B cell (primary cell): ENCODE measurements at places on chromosomes 4 and X.
A peak's percentile ranks its signal among the peaks of the same experiment; 100 is the strongest.

GRCh38 chr4:156255230-156256007 lies 301.8 kb upstream of the CTSO start:
- no peak for DNase-seq

DNA sequence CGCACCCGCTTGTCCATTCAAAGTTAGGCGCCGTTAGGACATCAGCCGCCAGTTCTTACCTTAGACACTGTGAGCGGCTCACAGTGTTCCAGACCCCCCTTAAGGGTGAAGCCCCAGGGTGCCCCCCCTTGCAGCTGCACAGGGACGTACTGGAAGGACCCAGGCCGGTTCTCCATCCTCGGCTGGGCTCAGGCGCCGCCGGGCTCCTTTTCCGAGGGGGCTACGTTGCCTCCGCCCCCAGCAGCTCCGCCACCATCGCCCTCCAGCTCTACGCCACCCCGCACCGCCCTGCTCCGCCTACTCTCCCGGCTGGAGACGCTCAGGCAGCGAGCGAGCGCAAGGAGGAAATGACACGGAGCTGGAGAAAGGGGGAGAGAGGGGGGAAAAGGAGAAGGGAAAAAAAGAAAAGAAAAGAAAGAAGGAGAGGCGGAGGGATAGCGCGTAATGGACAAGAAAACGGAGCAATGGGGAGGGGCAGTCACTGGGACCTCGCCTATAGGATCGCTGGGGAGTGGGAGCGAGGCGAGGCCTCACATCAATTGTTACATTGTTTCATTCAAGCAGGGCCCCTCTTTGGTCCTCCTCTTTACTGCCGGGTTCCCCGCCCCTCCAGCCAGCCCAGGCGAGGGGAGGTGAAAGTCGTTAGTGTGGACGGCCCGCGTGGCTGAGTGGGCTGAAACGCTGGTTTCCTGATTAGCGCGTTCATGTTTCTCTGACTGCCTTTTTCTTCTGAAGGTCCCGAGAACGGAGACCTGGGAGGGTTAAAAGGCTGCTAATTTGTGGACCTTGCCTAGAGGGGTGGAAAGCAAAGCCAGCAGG lies at the start of gene SHROOM4:
TSS of gene SHROOM4 (minus strand) at position 352 of the 819 bp plus-strand sequence. CDS start at position 176, 176 bp downstream.
- no peak for DNase-seq

DNA sequence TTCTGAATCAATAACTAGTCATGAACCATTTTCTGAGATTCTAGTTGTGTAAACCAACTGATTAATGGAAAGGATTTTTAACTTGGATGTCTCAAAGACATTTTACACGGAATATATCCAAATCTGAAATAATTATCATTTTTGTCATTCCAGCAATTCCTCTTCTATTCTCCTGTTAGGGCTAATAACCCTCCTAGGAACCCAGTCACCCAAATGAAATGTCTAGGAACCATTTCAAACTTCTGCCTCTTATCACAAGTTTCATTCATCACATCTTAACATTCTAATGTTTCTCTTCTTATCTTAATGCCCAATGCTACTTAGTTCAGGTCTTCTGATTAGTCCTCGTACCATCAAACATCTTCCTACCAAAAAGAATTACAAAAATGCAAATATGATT lies 639.8 kb downstream of the DMD start:
- no peak for DNase-seq

- DNase-seq, result no peak
These were observed 33.7 kb downstream of the COQ2 start for GRCh38 chr4:83250687-83251446.

DNA sequence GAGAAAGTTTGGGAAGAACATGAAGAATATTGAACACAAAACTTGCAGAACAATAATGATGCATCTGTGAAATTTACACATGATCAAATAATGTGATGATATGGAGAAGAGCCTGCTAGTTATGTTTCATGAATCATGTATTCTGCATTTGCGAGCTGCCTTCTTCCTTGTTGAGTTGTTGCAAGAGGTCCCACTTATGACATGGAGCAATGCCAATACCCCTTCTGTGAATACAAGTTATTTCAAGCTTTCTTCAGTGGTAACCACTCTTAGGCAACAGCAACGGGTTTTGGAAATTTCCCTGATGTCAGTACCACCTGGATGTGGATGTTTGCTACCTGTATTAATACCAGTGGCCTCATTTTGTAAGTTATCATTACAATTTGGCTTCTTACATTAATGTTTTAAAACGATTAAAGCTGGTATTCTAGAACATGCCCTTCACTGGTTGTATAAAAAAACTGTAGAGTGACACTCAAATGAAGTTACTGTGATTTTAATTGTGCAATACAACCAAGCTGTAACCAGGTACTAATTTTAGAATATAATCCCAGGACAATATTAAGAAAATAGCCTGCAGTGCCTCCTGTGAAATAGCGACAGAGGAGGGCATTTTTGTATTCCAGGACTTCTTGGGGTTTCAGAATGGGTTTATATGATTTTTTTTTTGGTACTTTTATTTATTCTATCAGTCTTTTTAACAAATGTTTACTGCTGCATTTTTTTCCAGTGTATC lies 25.3 kb downstream of the IQCM start:
- DNase-seq, result no peak

DNA sequence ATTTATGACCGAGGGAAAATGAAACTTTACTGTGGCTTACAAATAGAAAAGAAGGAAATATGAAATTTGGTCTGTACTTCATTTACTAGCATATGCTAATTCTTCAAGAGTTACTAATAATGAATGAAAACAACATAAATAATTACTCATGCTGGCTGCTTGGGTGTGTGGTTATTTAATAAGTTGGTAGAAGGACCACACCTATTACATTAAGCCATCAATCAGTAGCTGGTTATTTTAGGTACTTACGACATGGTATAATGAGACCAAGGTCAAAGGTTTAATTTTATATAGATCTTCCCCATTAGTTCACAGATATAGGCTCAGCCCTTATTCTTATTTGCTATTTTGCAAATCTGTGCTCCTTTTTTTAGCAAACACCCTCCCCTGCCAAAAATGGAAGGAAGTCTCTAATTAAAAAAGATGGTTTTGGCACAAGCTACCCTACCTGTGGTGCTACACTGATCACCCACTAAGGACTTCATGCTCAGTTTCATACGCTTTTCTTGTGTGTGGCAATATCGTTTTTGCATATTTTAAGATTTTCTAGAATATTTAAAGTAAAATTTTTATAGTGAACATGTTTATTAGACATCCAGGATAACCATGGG lies 14.1 kb downstream of the TMPRSS11D start:
- DNase-seq, result no peak

- no peak for DNase-seq
These were observed 2.2 kb downstream of the PWWP3B start for GRCh38 chrX:106170318-106170717.

DNA sequence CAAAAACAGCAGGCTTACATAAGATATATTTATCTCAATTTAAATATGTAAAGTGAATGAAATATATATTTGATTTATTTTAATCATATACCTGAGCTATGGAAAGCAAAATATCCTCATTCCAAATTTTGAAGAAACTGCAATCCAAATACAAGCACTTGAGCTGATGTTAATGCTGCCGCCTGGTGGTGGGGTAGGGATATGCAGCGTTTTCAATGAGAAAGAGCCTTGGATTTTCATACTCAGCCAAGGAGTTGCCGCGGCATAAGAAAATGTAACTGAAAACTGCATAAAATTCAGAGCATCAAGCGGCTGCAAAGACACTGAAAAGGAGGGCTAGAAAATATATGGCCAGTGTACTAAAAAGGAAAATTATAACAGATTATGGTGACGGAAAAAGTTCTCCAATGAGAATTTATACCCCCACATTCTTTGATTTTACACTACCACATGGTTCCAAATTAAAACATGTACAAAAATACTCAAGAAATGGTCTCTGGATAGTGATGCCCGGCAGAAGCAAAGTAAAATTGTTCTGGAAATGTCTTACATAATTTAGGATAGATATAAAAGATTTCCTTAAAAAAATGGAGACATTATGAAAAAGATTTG lies 660.3 kb upstream of the PITX2 start:
- peak; percentile 35 for DNase-seq

DNA sequence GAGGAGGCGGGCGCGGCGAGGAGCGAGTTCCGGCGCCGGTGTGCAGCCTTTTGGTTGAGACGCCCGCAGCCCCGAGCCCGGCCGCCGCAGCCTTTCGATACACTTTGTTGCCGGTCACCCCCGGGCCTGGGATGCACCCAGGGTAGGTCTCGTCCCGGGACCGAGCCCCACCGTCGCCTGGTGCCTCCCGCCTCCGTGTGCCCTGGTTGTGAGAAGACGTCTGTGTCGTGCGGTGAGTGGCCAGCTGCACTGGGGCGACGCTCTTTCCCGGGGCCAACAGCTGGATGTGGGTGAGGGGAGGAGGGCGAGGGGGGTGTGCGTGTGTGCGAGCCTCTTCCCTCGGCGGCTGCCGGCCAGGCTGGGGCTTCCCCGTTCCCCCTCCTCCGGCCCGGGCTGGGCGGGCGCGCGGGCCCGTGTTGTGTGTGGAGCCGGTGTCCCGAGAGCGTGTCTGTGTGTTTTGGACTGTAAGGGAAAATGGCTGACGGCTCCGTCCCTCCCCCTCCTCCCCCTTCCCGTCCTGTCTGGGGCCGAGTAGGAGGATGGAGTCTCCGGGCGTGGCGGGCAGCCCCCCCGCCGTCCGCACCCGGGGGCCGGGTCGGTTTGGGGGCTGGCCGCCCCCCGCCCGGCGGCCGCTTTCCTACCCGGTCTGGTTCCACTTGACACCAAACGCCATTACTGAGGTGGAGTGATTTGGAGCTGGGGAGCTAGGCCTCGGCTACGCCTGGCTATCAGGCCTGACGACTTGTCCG lies 807 bp downstream of the USP9X start:
- peak; percentile 61 for DNase-seq

DNA sequence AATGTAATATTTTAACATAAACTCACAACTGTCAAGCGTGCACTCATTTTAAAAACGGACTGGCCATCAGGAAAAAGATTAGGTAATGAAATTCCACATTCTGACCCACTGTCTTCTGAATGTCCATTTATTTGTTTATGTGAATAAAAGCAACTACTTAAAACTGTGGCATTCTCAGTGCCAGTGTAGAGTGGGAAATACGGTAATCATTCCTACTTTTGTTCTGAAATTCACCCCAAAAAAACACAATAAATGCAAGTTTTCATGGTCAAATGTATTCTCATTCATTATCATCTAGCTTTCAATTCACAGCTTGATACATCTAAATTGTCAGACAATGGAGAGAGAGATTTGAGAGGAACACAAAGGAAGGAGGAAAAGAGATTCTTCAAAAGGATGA lies 260.9 kb downstream of the DCHS2 start:
- no peak for DNase-seq

GRCh38 chr4:75634951-75635350 lies 4.6 kb upstream of the CDKL2 start:
- DNase-seq, result no peak

- DNase-seq, result peak; percentile 60
These were observed 57.2 kb downstream of the IRF2 start for GRCh38 chr4:184416913-184417734.

- no peak for DNase-seq
These were observed 5.5 kb upstream of the WFS1 start for GRCh38 chr4:6264225-6264540.

DNA sequence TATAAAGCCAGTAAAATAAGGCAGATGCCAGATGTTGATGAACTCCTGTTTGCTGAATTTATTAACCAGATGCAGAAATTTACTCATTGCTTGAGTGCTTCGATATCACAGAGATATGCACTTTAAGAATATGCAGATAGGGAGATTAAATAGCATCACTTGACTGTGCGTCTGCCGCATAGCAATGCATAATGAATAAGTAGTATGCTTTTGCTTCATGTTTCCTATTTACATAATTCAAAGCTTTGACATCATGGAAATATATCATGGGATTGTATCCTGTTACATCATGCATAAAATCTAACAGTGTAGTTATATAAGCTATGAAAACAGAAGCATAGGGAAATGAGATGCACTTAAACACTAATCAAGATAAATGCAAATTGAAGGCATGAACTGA lies 45.9 kb downstream of the VEGFC start:
- DNase-seq, result no peak

DNA sequence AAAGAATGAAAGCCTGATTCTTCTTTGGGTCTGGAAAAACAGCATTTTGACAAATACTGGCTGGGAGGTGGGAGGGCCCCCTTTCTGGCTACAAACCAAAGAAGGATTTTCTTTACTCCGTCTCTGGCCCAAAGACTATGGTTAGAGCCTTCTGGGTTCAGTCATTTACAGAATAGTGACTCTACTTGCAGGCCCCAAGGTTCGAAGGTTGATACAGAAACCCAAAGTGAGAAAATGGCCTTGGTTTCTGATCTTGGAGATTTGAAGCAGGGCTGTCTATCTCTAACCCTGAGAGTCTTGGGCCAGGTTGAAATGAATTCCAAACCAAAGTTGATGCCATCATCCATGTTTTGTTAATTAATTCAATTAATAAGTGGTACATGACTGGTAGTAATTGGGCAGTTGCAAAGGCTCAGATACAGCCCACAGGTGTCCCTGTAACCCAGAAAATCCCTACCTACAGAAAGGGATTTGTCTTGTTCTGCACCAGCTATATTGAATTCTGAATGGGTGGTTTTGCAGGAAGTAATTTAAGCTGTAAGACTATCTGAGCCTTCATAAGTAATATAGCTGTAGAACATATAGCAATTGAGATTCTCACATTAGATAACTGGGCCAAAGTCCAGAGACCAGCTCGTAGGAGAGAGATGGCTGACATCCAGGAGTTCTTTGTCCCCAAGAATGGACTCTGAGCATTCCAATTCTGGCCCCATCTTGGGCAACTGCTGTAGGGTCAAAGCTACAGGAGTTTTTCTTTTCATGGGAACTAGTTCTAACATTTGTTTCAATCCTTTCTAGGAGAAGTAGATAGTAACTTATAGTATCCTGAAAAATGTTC lies 34.5 kb downstream of the CHRNA9 start:
- DNase-seq, result no peak

DNA sequence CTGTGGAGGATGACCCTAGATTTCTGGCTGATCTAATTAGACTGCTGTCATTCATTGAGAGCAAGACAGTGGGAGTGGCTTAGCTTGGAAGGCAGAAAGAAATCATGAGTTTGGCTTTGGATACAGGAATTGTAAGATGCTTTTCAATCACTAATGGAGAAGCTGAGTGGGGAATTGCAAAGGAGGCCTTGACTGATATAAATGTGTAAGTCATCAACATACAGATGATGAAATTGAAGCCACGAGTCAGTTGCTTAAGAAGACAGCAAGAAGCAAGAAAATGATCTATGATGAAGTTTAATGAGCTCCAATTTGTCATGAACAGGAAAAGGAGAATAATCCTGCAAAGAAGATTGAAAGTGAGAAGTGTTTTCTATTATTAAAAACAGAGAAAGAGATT lies 136.7 kb upstream of the C1QTNF7 start:
- no peak for DNase-seq

DNA sequence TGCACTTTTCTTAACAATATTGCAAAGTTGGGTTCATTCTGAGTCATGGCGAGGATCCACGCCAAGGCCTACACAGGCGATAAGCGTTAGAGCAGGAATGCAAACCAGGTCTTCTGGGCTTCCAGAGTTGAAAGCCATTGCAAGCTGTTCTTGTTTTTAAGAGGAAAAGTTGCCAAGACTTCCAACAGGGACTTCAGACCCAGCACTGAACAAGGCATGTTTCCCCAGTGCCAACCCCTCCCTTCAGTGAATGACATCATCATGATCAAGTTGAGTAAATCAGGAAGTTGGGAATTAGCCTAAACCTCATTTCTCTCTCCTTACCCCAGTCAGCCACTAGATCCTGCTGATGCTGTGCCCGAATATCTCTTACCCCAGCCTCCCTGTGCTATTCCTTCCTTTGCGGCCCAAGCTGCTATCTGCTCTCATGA lies 355.1 kb downstream of the HS3ST1 start:
- DNase-seq, result no peak

- no peak for DNase-seq
These were observed 673 bp downstream of the PARM1 start for GRCh38 chr4:74933562-74934015.

GRCh38 chrX:24020306-24020876 lies 6.6 kb downstream of the KLHL15 start:
- no peak for DNase-seq
